ENCODE measurements at places on chromosomes 3 and 15. TPM values are rescaled to one million over a fixed set of nuclear protein-coding genes. Genes with fewer than 3 reads are reported as not detected.

GRCh38 chr3:144488927-144489326 is 517.3 kb downstream of the DIPK2A start:
- DNase-seq, result no peak
- H3K4me1 ChIP-seq, result no peaks in the 10 kb centered on the region
- no peak overlapping the region for H3K27ac ChIP-seq
- no peak overlapping the region for H3K4me3 ChIP-seq

- H3K4me3 ChIP-seq, result no peak overlapping the region
- no peaks in the 10 kb centered on the region for H3K27me3 ChIP-seq
- no peak for DNase-seq
- H3K36me3 ChIP-seq, result no peaks in the 10 kb centered on the region
- no peak overlapping the region for H3K27ac ChIP-seq
These were observed 24.8 kb upstream of the DET1 start for GRCh38 chr15:88571153-88571851.

- H3K4me3 ChIP-seq, result no peak overlapping the region
- no peaks in the 10 kb centered on the region for H3K27me3 ChIP-seq
- peak; percentile 91 for DNase-seq
- peaks cover under 1% of the 10 kb centered on the region for H3K36me3 ChIP-seq
These were observed 184.5 kb downstream of the FEZF2 start for GRCh38 chr3:62188681-62189375.

- no peaks in the 10 kb centered on the region for H3K27me3 ChIP-seq
- no peak for DNase-seq
- no peaks in the 10 kb centered on the region for H3K36me3 ChIP-seq
These were observed 35.4 kb upstream of the SCAANT1 start for GRCh38 chr3:63947594-63947993.

DNA sequence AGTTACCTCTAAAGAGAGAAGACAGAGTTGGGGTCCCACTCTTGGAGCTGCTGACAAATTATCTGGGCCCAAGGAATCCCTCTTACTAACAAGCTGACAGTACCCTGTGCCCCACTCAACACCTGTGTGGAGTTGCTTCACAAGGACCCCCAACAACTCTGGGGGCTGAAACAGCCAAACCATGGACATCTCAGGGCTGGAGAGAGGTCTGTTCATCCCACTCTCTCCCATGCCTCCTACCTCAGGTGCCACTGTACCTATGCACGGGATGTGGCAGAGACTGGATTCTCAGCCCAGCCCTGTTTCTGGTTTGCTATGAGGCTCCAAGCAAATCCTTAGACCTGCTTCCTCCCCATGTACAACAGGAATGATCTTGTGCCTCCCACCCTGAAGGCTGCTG is 101.7 kb downstream of the ETFA start:
- H3K4me3 ChIP-seq, result no peak overlapping the region
- H3K27me3 ChIP-seq, result no peaks in the 10 kb centered on the region
- DNase-seq, result no peak
- H3K27ac ChIP-seq, result no peak overlapping the region

DNA sequence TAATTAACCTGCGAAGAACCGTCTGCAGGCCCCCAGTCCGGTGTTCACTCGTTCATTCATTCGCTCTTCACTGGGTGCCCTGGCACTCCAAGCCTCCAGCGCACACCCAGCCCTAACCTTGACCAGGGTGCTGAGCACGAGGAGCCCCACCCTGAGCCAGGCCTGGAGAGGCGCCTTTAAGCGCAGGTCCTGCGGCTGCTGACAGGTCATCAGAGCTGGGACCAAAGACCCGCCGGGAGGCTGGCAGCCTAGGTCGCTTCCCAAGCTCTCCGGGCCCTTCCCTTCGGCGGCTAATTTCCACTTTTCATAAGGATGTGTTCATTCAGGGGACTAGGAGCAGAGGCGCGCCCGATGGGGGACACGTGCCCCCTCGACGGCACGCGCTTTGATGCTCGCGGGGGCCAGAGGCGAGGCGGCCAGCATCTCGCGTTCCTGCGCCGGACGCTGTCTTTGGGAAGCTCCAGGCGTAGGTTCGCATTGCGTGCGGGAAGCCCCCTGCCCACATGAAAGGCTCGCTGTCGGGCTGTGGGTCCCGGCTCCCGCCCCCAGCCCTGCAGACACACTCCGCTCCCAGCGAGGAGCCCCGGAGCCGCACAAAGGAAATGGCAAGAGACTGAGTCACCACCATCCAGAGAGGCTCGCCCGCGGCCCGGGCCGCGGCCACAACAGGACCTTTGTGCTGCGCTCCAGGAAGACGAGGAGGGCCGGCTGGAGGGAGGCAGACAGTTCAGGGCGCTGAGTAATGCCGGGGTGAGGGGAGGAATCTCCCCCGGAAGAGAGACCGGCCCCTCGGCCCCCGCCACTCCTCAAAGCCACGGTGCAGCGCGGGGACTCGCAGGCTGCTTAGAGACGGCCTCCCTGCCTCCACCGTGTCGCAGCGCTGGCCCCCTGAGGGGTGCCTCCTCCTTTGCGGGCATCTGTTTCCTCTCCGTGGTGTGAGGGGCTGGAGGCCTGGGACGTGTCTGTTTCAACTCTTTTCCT is 266.4 kb upstream of the HES1 start:
- DNase-seq, result peak; percentile 85
- no peak overlapping the region for H3K27ac ChIP-seq
- no peaks in the 10 kb centered on the region for H3K27me3 ChIP-seq
- peaks cover 2% of the 10 kb centered on the region for H3K4me1 ChIP-seq
- H3K4me3 ChIP-seq, result no peak overlapping the region

DNA sequence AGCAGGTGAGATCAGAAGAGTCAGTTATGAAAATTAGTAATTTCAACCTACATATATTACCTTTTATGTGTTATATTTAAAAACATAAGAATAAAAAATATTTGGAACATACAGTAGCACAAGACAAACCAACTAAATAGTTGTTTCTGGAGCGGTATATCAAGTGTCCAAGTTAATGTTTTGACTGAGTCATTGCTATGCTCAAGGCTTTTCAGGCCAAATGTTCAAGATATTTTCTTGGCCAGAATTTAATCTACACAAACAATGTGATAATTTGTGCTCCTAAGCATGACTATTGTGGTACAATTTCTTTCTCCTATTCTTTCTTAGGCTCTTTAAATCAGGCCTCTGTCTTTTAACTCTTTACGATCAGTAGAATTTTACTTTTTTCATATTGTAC is 412.4 kb downstream of the RAP2B start:
- DNase-seq, result no peak
- no peaks in the 10 kb centered on the region for H3K36me3 ChIP-seq
- no peak overlapping the region for H3K4me3 ChIP-seq
- H3K4me1 ChIP-seq, result no peaks in the 10 kb centered on the region
- H3K27ac ChIP-seq, result no peak overlapping the region

DNA sequence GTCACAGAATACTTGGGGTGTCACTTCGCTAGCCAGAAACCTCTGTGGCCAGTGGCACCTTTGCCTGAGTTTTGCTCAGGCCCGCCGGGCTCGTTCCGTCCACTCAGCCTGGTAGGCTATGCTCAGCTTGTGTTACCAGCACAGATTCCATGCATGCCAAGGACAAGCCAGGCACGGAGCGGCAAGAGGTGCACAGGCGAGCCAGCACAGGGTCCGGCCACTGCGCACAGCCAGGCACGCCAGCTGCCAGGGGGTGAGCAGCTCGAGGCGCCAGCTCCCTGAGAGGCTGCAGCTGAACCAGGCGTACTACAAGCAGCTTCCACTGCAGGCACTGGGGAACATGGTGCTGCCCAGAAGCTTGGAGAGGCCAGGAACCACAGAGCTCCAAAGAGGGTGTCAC is 14.7 kb downstream of the PCYT1A start:
- no peaks in the 10 kb centered on the region for H3K36me3 ChIP-seq
- H3K27ac ChIP-seq, result no peak overlapping the region
- no peaks in the 10 kb centered on the region for H3K27me3 ChIP-seq
- no peak for DNase-seq
- H3K4me1 ChIP-seq, result no peaks in the 10 kb centered on the region

DNA sequence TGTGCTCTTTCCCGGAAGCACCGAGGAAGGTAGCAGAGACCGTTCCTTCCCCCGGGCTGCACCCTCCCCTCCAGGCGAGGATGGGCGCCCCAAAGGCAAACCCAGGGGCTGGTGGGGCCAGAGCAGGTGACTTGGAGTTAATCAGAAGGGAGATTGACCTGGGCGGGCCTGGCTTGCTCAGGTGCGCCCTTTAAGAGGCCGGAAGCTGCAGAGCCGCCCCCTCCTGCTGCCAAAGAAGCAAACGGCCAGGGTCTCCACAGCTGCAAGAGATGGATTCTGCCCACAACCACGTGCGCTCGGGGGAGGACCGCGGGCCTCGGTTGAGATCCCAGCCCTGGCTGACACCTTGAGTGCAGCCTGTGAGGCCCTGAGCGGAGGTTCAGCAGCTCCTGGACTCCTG is 218.2 kb upstream of the NAALADL2 start:
- H3K4me3 ChIP-seq, result no peak overlapping the region
- no peak overlapping the region for H3K27ac ChIP-seq
- no peaks in the 10 kb centered on the region for H3K4me1 ChIP-seq
- H3K27me3 ChIP-seq, result no peaks in the 10 kb centered on the region
- no peak for DNase-seq

CPN2 gene
- not detected for total RNA-seq

KLF15 gene
- 39.9 TPM for total RNA-seq

OR5K4 gene
- total RNA-seq, result not detected

TRIM69 gene
- 28.6 TPM for total RNA-seq

BUB1B gene
- 5.0 TPM for total RNA-seq

GOLGA8T gene
- 0.48 TPM for total RNA-seq
